RCC 7860 (cell line): ENCODE measurements at places on chromosomes 4 and X.

- DNase-seq: peak; percentile 60
Measured at GRCh38 chrX:120672389-120672788, 42.5 kb upstream of the C1GALT1C1 start.

DNA sequence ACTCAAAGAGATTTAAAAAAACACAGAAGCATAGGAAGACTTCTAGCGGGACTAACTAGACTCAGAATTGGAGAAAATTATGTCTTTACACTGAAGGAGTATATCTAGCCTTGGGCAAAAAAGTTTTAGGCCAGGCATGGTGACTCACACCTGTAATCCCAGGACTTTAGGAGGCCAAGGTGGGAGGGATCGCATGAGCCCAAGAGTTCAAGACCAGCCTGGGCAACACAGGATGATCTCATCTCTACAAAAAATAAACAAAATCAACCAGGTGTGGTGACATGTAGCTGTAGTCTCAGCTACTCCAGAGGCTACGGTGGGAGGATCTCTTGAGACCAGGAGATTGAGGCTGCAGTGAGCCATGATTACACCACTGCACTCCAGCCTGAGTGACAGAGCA, 99.5 kb downstream of the NEUROG2 start:
- DNase-seq: no peak

- no peak for DNase-seq
Measured at GRCh38 chrX:134732152-134732551, 73.9 kb upstream of the PLAC1 start.

GRCh38 chr4:158821228-158821971, 52.6 kb downstream of the FNIP2 start:
- no peak for DNase-seq

DNA sequence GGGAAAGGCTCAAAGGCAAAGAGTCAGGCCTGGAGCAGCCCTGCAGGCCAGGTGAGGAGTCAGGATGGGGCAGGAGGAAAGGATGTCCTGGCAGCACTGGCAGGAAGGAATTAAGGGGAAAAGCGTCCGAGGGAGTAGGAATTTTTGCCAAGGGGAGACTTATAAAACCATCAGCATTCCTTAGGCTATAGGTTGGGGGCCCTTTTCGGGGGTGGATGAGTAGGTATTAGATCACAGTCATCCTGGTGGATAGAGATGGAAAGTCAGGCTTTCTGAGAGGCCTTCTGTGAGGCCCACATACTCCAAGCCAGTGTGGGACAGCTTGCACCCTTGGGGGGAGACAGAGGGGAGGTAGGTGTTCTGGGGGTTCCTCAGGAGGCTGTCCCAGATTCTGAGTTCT, 12.3 kb downstream of the STARD8 start:
- no peak for DNase-seq

DNA sequence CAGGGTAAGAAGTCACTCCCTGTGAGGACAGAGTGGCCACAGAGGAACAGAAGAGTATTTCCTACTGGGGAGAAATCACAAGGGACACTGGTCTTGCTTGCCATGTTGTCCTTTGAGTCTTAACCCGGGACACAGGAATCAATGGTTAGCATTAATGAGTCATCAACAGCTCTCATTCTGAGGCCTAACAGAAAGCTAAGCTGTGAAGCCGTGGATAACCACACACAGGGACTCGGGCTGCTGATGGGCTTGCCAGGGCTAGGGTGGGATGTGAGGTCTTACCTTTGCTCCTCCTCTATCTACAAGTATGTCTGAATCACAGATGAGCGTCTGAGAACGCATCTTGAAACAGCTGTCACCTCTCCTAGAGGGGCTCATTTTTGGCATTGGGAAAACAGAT, 22.2 kb downstream of the HELT start:
- DNase-seq: no peak

DNA sequence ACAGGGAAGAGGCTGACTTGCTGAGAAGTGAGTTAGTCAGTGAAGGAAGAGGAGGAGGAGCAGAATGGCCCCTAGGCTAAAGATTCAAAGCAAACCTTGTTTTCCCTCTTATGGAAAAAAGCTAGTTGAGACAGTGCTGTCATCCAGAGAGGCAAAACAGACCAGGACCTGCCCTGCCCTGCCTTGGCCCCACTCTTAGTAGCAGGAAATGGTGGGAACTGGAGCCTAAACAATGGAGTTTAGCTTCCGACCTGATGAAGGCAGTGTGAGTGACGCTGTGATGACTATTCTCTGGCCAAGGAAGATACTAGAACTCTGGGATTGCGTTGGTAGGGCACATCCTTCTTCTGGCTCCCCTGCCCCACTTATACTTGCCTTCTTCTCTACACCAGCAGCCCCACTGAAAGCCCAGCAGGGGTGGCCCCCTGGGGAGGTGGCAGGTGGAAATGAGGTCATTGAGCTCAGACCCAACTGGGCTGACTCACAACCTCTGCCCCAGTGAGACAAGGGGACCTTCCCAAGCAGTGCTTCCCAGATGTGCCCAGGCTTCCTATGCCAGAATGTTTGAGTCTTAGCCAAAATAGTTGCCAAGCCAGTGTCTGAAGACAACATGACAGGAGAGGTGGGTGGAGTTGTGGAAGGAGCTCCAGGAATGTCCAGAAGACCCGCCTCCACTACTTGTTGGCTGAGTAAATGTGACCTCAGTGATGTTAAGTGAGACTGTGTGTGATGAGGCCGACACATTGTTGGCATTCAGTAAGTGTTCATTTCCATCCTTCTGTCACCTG, 38.8 kb downstream of the MSN start:
- peak; percentile 92 for DNase-seq

DNA sequence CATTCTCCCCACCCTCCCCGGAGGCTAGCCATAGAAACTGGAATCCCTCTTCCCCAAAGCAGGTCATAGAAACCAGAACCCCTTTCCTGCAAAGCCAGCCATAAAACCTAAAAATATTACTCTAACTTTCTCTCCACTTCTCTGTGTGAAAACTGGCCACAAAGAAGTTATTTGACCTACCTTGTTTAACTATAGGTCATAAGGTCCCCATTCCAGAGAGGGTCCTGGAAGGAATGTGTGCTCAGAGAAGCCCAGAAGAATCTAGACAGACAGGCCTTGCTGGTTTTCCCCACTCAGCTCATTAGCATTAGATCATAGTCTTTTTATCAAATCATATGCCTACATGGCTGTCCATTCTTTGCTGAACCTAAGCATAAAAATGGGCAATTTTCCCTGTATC, 52.8 kb upstream of the TEX13A start:
- no peak for DNase-seq

DNA sequence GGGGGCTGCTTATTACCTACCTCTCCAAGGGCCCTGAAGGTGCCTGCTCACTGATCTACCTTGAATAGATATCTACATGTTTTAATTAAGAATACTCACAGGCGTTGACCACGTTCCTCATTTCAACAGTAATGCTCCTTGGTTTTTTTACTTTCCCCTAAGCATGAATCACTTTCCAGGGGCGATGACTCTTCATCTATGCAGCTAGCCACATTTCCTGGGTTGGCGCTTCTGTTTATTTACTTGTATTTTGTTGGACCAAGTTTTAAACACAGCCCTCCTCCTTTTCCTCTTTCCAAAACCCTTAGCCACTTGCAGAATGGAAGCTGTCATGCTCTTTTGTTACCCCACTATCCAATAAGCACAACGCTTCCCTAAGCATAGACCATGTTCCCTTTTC, 50.8 kb downstream of the CBLL2 start:
- peak; percentile 31 for DNase-seq

- DNase-seq: no peak
Measured at GRCh38 chrX:84710611-84711010, 208.4 kb upstream of the HDX start.

DNA sequence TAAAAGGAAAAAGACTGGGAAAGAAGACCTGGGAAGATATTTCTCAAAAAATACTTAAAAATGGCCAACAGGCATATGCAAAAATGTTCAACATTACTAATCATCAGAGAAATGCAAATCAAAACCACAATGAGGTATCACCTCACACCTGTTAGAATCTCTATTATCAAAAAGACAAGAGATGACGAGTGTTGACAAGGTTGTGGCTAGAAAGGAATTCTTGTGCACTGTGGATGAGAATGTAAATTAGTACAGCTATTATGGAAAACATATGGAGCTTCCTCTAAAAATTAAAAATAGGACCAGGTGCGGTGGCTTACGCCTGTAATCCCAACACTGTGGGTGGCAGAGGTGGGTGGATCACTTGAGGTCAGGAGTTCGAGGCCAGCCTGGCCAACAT, 50.0 kb downstream of the C4orf46 start:
- DNase-seq: no peak

- no peak for DNase-seq
Measured at GRCh38 chr4:140893939-140894338, 137.8 kb upstream of the TBC1D9 start.

DNA sequence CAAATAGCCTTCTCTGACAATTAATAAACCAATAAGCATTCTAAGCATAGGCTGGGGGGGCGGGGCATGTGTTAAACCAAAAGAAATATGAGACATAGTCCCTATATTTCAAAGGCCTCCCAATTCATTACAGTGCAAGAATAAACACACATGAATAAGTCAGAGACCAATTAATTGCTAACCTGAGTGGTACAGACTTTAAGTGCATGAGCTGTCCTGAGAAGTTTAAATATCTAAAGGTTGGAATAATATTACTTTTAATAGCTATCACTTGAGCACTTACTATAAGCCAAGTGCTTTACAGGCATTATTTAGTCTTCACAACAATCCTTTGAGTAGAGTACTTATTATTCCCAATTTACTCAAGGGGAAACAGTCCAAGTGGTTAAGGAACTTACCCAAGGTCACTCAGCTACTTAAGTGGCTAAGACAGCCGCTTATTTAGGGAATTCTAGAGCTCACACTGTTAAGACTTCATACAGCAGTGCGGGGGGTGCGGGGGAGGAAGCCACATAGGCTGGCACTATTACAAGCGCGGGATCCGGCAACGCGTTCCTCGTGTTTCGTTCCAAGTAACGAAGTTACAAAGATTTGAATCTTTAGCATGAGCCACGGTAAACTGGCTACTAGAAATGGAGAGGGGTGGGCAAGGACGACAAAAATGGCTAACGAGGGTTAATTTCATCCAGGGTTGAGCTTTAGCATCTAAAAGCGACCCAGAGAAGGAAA, 1.4 kb downstream of the THOC2 start:
- peak; percentile 7 for DNase-seq

GRCh38 chr4:39609454-39609931, 29.2 kb downstream of the SMIM14 start:
- peak; percentile 77 for DNase-seq

DNA sequence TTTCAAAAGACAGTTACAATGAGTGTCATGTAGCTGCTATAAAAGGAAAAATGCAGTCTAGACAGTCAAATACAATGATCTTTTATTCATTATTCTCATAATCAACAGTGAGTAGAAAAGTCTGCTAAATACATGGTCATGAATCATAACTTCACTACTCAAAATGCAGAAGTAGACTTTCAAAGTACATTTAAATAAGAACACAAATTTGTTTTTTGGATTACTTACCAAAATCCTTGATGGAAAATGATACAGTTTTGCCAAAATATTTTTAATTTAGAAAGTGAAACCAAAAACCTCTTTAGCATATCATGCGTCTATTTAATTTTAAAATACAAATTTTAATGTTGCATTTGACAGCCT, 4.9 kb downstream of the ACSL4 start:
- DNase-seq: no peak

DNA sequence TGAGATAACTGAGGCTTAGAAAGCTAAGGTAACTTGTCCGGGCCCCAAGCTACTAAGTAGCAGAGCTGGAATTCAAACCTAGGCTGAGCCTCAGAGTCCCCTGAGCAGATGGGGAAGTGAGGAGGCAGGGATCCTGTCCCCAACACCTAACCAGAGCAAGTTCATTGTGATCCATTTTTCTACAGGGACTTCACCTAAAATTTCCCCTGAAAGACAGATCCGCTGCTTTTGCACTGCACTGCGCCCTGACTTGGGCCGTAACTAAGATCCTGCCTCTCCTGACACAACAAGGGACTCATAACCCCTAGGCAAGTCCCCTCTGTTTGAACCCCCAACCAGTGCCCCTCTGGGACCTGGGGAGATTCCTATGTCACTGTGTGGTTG, 25.6 kb upstream of the MTM1 start:
- no peak for DNase-seq

DNA sequence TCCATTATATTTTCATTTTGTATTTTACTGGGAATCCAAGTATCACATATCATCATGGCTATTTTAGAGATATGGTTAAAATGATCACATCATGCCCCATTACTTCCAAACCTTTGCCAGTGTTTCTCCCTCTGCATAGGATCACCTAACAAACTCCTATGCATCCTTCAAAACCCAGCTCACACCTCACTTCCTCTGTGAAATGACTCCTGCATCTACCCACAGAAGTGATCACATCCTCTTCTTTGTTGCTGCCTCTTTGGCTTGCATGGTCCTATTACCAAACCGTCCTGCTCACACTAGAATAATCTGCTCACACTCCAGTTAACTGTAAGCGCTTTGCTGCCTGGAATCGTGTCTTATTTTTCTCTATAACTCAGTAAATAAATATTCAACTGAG, 74.7 kb upstream of the C4orf50 start:
- no peak for DNase-seq

DNA sequence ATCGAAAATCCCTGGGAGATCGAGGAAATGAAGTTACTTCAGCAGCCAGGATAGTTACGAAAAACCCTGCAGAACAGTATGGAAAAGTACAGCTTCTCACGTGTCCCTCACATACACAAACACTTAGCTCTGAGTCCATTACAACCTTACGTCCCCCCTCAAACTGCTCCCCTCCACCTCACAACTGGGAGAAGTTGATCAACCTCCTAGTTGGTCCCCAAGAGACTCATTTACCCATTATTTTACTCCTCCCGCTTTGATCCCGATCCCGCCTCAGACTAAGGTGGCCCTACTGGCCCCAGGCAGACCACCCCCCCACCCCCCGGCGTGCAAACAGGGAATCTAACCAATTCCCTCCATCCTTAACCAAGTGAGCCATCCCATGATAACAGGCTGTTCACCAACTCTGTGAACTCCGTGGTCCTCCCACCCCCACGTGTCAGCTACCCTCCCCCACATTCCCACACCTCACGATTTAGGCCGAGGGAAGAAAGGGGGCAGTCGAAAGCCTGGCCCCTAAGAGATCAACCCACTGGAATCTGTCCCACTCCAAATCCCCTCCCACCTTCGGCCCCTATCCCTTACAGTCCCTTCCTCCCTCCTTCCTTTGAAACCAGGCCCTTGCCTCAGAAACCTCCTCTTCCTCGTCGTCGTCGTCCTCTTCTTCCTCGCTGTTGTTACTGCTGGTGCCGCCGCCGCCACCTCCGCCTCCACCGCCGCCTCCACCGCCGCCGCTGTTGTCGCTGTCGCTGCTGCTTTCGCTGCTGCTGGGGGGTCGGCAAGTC, 755 bp downstream of the ANKRD17 start:
- peak; percentile 16 for DNase-seq

GRCh38 chrX:40253771-40254170, 156.0 kb upstream of the BCOR start:
- no peak for DNase-seq
